Hypothalamus (tissue), 51 donors: ENCODE measurements at places on chromosomes 3 and 15.
A peak's percentile ranks its signal among the peaks of the same experiment; 100 is the strongest.

- no peak for DNase-seq
These were observed 58.0 kb upstream of the ATP2B2 start for GRCh38 chr3:10563396-10563795.

DNA sequence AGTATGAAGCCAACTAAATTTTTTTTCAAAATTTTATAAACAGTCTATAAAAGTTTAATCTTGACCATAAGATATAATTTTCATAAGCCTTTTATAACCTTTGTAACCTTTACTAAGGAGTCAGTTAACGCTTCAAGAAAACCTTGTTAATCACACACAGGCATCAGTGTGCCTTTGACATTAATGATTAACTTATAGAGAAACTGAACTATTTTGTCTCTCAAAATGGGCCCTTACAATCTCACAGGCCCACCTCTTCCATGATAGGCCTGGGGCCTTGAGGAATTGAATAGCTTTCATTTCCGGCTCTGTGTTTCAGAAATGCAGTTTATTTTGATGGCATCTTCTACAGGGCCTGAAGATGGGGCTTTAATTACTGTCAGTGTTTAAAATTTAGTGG, 70.1 kb downstream of the CD200 start:
- no peak for DNase-seq

- DNase-seq = no peak
These were observed 5.1 kb upstream of the HAPLN3 start for GRCh38 chr15:88900309-88900981.

DNA sequence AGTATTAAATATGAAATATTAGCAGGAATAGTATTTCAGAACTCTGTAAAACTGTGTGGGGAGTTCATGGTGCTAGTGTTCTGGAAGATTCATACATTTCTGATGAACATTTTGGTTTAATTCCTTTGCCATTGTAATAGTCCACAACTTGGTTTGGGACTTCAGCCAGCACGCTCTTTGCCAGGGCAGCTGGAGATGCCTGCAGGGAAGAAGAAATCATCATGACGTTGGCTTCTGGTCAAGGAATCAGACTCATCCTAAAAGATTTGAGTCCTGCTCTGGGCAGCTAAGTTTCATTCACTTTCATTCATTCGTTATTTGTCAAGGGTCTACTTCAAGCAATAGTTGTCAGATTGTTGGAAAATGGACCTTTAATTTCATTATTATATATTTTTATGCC, 32.4 kb upstream of the MRPL3 start:
- no peak for DNase-seq

GRCh38 chr3:141498598-141499223, 11.9 kb downstream of the RASA2 start:
- DNase-seq = no peak

DNA sequence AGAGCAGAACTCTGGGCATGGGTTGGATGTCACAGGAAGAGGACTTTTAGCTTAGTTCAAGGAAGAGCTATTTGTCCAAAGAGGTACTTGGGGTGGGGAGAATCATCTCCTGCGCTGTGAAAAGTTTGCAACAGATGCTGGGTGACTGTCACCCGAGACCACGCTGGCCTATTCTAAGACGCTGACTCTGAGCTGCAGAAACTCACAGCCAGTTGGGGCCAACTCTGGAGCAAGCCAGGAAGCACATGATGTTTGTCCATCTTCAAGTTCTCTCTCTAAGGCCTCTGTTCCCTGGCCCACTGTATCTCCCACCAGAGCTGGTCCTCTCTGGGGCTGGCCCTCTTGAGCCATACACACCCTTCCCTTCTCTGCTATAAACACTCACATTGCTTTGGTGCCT, 17.9 kb upstream of the CDCP1 start:
- DNase-seq = no peak

DNA sequence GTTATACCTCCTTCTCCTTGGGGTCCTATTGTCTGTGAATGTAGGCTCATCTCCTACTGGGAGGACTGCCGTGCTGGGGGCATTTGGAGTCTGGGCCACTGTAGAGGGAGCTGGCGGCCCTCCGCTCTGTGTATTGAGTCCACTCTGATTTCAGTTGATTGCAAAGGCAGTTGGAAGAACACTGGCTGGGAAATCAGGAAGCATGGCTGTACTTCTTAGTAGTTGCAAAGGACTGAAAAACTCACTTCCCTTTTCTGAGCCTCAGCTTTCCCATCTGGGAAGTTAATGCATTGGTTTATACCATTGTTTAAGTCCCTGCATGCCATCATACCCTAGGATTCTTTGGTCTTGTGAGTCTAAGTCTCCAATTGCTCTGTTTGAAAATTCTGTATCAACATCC, 46.7 kb downstream of the TMED3 start:
- no peak for DNase-seq

DNA sequence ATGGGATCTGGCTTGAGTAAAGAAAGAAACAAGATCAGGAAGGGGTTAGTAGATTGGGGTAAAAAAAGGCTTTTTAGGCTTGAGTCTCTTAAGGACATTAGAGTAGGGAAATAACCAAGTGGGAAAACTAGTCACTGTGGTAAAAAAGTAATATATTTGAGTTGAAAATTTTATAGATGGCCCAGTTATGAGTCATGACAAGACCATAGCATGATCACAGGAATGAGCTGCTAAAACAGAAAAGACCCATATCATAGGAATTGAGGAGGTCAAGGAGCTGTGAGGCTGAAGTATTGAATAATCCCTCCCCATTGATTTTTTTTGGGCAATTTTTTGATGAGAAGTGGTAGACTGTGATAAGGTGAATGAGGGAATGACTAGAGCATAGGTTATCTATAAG, 69.2 kb upstream of the TBC1D5 start:
- DNase-seq = no peak

DNA sequence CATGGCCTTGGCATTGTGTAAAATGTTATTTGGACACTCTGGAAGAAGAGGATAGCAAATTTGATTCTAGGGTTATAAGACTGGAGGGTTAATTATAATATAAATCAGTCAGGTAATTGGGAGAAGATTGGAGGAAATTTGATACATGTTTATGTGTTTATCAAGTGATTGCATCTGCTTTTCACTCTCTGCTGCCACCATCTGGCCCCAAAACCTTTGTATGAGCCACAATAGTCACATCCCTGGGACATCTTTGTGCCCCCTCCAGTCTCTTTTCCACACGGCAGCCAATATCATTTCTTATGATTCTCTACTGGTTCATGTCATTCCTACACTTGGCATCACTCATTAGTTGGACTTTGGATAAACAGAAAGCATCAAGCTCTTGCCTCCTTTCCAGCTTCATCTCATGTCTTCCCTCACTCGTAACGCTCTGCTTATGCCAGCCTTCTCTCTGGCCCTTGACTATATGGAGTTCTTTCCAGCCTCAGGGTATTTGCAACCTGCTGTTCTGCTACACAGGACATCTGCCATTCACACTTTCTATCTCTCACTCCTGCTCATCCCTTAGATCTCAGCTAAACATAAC, 602.3 kb upstream of the SUCLG2 start:
- DNase-seq = no peak

DNA sequence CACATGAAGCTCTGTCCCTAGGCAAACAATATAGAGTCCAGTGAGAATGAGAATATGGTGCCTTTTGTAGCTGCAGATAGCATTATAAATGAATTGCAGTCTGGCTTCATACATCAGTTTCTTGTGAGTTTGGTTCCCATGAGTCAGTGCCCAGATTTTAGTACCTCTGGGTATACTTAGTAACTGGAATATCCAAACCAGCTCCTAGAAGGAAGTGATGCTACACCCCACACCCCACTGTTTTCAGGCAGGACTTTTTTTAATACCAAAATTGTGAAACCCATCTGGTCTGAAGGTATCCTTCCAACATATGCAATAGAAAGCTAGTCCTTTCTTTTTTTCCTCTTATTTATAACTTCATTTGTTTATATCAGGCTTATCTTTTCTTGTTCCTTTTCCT, 42.1 kb upstream of the FOXP1 start:
- no peak for DNase-seq

DNA sequence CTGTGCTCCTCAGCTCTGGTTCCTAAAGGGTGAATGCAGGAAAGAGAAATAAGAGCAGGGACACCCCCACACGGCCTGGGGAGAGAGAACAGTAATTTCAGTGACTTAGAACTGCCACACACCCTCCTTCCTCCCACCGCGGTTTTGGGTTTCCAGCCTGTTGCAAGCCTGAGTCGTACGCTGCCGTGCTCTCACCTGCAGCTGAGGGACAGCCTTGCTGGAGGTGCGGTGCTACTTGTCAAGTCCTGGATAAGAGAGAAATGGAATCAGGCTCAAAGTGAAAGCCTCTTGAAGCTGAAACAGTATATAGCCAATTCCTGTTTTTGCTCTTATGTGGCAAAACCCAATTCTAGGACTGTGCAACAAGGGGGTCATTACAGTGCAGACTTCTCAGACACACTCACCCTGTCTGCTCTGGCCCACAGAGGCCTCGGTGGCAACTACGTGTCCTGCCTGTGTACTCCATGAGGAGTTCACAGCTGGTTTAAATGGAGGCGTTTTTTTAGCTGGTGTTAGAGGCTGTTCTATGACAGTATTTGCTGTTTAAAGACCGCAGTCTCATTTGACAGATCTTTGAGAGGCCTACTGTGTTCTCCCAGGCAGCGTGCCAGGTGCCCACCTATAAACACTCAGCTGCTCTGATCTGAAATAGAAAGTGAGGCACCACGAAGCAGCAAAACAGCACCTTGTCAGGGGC, 42.9 kb downstream of the TBC1D2B start:
- DNase-seq = no peak

- no peak for DNase-seq
These were observed 697.7 kb downstream of the TUSC7 start for GRCh38 chr3:117407317-117407716.

DNA sequence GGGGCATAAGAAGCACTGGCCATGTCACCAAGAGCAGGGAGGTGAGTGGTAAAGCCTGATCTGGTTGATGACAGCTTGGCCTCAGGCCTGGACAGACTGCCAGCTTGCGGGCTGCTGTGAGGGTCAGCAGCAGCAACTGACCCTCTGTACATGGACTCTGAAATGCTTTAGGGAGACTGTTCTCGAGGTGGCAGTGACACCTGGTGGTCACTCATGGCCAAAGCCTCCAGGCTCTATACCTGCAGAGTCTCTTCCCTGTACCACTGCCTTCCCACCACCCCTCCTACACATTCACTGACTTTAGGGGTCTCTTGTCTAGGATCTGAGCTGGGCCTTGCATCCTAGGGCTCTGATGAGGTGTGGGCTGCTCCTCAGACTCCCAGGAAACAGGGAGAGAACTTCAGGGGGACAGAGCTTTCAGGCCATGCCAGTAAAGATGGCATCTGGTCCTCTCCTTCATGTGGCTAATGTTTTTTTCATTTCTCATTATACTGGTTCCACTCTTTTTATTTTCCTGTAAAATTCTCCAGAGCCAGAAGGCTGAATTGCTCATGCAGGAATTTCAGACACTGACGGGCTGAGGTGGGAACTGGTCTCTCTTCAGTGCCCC, 17.2 kb upstream of the TIMP4 start:
- peak; percentile 69 for DNase-seq

DNA sequence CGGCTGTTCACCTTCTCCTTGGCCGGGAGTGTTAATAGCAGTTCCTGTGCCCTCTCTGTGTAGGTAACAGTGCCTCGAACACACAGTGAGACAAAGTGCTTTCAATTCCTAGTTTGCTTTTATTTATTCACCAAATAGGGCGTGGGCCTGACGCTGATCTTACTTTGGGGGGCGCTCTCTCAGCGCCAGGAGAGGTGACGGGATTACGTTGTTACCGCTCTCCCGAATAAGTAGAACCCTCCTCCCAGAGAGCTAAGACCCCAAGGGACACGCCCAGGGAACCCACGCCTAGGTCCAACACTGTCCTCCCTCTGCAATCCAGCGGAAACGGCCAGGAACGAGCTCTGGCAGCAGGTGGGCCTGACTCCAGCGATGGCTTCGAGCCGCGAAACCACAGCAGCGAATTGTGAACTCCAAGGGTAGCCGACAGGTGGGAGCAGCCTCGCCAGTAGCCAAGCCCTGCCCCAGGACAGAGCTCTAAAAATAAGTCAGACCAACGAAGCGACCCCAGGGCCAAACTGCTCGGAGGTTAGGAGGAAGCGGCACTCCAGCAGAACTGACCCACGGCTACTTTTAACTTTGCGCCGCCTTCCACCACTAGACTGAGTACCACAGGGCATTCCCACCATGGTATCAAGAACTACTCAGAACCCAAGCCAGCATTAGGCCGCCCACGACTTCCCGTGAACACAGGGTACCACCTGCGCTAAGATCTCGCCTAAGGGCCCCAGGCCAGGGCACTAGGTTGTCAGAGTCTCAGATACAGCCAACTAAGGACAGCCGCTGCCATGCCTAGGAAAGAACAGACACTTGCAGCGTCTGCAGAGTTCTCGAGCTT, 1.6 kb upstream of the SIN3A start:
- peak; percentile 38 for DNase-seq

- DNase-seq = no peak
These were observed 13.4 kb upstream of the FAM81A start for GRCh38 chr15:59424616-59425015.

GRCh38 chr3:46082021-46082420, 54.7 kb upstream of the XCR1 start:
- DNase-seq = no peak

DNA sequence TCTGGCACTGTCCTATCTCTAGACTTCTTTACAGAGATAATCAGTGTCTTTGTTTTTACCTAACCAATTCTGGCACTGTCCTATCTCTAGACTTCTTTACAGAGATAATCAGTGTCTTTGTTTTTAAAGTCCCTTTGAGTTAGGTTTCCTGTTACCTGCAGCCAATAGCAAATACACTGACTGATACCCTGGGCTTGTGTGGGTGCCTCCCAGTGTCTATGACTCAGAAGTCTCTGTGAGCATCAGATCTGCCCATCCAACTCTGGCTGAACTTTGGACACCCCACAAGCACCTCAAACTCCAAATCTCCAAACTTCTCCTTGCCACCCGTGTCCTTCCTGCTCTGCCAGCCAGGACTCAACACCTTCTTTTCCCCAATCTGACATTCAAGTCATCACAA, 30.4 kb downstream of the SLC41A3 start:
- DNase-seq = no peak

- no peak for DNase-seq
These were observed 17.7 kb upstream of the OCA2 start for GRCh38 chr15:28116521-28117431.
